ENCODE measurements at places on chromosomes 3 and 15. TPM values are rescaled to one million over a fixed set of nuclear protein-coding genes. Genes with fewer than 3 reads are reported as not detected.

GRCh38 chr3:28840976-28841376 lies 439.9 kb upstream of the RBMS3 start:
- DNase-seq: no peak

GRCh38 chr15:91151781-91152563 lies 51.9 kb downstream of the SV2B start:
- DNase-seq: no peak

DNA sequence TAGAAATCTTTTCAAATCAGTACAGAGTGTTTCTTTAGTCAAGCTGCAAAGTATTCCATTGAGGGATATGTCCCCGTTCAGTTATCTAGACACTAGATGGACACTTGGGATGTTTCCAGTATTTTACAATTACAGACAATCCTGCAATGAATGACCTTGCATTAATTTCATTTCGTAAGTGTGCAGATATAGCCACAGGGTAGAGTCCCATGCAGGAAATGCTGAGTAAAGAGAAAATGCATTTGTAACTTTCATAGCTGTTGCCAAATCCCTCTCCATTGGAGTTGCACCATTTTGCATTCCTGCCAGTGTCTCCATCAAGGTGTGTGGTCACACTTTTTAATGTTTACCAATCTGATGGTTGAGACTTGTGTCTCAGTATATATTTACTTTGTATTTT lies 92.5 kb downstream of the LIPC start:
- no peak for DNase-seq

DNA sequence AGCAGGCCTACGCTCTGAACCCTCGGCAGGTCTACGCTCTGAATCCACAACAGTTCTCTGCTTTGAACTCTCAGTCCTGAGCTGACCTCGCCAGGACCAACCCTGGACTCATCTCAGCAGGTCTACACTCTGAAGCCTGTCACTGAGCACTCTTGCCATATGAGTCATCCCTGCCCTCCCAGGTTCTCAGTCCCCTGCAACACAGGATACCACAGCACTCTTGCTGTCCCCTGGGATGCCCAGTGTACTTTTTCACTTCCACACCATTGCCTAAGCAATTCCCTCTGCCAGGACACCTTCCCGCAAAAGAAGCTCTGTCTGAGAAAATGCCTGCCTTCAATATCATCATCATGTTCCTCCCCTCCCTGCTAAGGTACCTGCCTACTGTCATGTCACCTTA lies 42.0 kb downstream of the NUP210 start:
- DNase-seq: no peak

- no peak for DNase-seq
These were observed 127.4 kb upstream of the FEZF2 start for GRCh38 chr3:62500556-62501288.

DNA sequence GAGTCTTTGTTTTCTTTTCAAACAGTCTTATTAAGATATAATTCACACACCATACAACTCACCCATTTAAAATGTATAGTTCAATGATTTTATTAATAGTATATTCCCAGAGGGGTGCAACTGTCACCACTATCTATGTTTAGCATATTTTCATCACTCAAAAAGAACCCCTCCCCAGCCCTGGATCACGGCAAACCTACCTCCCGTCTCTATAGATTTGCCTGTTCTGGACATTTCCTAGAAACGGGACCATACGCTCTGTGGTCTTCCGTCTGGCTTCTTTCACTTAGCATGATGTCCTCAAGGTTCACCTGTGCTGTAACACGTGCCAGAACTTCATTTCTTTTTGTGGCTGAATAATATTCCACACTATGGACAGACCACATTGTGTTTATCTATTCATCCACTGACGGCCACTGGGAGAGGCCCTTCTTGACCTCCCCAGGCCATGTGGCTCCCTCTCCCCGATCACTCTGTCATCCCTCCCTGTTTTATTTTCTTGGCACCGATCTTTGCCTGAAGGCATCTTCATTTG lies 56.4 kb downstream of the IQSEC1 start:
- no peak for DNase-seq

DNA sequence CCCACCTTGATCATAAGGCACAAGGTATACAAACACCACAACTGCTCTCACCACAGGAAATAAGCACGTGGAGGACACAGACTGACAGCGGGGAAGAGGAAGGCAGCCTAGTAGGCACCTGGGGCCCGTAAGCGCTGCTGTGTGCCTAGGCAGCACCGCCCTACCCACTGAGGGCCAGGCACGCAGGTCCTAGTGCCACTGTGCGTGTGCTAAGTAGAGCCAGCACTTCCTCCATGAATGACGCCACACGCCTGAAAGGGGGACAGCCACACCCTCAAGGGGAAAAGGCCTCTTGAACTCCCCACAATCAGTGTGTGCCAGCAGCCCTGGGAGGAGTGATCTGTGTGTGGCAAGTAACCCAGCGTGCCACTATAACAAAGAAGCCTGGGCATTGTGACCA lies 73.0 kb downstream of the ATP1B3 start:
- DNase-seq: no peak

DNA sequence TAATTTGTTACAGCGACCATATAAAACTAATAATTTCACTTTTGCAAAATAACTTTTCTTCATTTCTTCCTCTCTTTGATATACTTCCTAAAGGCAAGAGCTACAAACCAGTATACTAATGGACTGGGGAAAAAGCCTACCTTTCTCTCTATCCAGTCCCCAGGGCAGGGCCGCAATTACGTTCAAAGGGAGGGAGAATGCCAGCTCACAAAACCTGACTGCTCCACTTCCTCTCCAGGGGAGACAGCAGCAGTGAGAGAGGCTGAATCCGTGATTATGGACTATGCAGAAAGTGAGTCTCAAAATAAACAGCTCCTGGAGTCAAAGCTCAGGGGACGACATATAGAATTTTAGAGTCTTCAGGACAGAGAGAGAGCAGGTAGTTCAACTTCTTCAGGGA lies 126.9 kb upstream of the HES1 start:
- no peak for DNase-seq

GRCh38 chr3:108887777-108888176 lies 65.2 kb downstream of the TRAT1 start:
- DNase-seq: no peak

DNA sequence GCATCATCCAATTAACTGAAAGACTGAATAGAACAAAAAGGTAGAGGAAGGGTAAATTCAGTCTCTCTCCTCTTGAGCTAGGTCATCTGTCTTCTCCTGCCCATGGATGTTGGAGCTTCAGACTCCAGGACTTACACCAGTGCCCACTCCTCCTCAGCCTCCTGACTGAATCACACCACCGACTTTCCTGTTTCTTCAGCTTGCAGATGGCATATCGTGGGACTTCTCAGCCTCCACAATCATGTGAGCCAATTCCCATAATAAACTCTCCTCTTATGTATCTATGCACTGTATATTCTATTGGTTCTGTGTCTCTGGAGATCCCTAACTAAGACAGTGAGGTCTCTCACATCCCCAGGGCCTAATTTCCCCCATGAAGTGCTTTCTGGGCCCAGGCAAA lies 140.4 kb downstream of the CD47 start:
- no peak for DNase-seq

DNA sequence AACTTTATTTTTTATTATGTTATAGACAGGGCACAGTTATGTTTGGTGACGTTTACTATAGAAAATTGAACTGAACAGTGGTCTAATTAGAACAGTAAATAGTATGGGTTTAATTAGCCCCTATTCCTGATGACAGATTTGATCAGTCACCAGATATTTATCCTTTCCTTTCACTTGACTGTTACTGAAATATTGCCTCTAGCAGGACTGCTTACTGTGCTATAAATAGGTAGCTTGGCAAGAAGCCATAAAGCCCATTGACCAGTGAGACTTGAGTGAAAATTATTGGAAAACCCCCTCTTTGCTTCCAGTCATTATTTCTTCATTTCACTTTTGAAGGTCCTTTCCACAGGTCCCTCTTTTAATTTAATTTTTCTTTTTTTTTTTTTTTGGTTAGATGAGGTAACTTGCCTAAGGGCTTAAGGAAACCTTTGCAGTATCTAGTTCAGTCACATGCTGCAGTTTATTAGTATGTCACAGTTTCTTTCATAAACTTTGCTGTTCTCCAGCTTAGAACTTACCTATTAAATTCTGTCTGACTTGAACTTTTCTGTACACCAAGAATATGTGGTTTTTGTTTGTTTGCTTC lies 115.6 kb downstream of the ADAMTSL3 start:
- no peak for DNase-seq

GRCh38 chr3:143360244-143360643 lies 240.7 kb downstream of the CHST2 start:
- DNase-seq: no peak

DNA sequence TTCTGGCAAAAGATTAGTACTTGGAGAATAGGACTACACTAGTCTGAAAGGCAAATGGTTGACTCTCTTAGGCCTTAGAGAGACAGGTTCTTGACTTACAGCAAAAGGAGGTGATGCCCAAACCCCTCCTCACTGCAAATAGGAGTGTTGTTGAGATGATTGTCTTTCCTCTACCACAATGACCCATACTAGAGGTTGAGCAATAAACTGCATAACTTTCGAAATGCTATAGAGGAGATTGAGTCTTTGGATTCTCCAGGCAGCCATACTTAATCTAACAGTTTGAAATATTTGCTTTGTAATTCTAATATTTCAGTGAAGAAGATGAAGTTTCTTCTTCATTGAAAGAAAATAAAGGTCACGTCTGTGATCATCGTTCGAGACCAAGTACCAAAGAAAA lies 498.5 kb upstream of the GBE1 start:
- DNase-seq: no peak

- no peak for DNase-seq
These were observed 65.3 kb downstream of the IGF1R start for GRCh38 chr15:98713585-98714001.

GRCh38 chr15:68552344-68552743 lies 26.4 kb upstream of the CORO2B start:
- no peak for DNase-seq

- DNase-seq: no peak
These were observed 135.0 kb downstream of the TFG start for GRCh38 chr3:100844063-100844936.

GRCh38 chr3:43389388-43390254 lies 103.3 kb downstream of the SNRK start:
- peak; percentile 60 for DNase-seq

- no peak for DNase-seq
These were observed 221.1 kb downstream of the SLCO3A1 start for GRCh38 chr15:92074646-92075045.

DNA sequence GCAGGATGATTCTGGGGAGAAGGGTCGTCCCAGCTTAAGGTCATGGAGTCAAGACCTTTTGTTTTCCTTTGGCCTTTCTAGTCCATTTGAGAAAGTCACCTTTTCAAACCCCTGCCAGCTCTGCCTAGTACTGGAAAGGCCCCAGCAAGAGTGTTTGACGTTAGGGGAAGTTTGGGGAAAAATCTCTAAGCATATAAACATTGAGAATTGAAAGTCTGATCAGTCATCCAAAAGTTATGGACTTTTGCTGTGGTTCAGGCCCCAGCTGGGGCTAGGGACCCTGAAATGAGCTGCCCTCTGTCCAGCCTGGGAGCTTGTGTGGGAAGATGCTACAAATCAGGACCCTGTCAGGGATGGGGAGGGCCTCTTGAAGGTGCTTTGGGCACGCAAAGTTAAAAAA lies 21.6 kb downstream of the SLC6A6 start:
- DNase-seq: no peak

- DNase-seq: no peak
These were observed 74.7 kb downstream of the RASA2 start for GRCh38 chr3:141561426-141562034.

GRCh38 chr3:66095295-66096001 lies 56.7 kb upstream of the MAGI1 start:
- no peak for DNase-seq

DNA sequence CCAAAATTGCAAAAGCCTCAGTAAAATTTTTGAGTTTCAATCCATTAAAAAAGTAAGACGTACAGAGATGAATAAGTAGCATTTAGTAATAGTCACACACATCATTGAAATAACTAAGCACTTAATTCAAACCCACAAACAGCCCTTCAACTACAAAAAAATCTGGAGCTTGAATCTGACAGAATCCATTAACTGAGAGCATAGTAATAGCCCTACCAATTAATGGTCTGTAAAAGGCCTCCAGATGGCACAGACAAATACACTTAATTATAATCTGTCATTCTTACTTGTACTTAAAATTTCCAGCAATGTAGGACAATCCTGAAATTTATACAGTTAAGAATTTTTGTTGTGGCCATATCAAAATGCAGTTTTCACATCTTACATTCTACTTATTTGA lies 246.9 kb downstream of the VGLL3 start:
- no peak for DNase-seq

- DNase-seq: peak; percentile 30
These were observed 523.6 kb upstream of the LMCD1 start for GRCh38 chr3:7978087-7978422.

GRCh38 chr3:126004217-126004616 lies 35.2 kb downstream of the ROPN1B start:
- DNase-seq: no peak

DNA sequence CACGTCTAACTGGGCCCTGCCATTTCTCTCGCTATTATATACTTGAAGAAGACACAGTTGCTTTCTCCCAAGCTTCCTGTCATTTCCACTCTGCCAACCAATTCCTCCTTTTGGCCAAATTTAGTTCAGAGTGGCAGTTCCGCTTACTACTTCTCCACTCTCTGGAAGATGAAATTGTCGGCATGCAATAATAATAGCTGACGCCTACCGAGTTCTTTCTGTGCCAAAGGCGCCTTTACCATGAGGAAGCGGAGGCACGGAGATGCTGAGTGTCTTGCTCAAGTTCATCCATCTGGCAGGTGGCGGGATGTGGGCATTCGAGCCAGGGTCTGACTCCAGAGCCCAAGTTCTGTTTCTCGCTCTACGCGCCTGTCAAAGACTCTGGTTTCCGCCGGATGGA lies 14.6 kb upstream of the NRROS start:
- DNase-seq: peak; percentile 72

Gene SV2B
- 0.75 TPM for total RNA-seq

Gene TMEM266
- not detected for total RNA-seq

Gene GOLGA8G
- not detected for total RNA-seq

Gene GOLGA8S
- 0.22 TPM for total RNA-seq

Gene NDN
- total RNA-seq: 37.6 TPM

Gene CLRN1
- not detected for total RNA-seq

Gene CLDN1
- 45.0 TPM for total RNA-seq

Gene PLCL2
- total RNA-seq: 53.0 TPM

Gene APOD
- 214 TPM for total RNA-seq

Gene CCR9
- not detected for total RNA-seq

Gene SH3GL3
- not detected for total RNA-seq

Gene FHIT
- 25.2 TPM for total RNA-seq

Gene GPR27
- total RNA-seq: 5.9 TPM

Gene MESP2
- total RNA-seq: 0.64 TPM

Gene EBLN2
- 1.5 TPM for total RNA-seq

Gene TM6SF1
- 6.0 TPM for total RNA-seq
